Stimulated activated CD4-positive, alpha-beta T cell treated with anti-CD3 and anti-CD28 coated beads, Interleukin-1b, Interleukin-23, amount 100 ng/mL, for 1 hour (primary cell): ENCODE measurements at places on chromosomes 6 and 20.

DNA sequence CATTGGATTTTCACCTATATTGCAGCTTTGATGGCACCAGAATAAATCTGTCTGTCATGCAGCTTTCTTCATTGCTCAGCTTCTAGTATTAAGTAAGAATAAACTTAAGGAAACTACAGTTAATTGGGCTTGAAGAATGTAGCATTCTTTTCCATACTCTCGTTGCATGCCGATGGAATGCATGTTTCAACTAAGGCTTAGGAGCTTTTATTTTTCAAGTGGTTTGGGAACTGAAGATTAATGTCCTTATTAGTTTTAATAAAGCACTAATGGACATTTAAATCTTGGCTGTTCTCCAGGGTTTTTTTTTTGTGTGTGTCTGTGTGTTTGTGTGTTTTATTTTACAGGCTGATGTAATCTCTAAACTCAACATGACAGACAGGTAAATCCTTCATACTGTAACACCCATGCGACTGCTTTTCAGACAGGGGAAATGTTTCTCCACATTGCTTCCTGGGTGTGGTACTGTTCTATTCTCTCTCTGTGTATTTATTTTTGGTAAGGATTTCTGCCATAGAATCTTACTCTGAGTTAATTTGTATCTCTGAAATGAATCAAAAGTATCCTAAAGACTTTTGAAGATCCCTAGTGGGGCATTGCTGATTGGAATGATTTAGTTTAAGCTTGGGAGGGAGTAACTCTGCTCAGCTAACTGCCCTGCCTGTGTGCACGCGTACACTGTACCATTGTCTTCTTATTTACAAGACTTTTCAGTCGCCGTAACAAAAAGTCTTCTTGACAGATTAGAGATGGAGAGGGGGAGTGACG lies 38.0 kb downstream of the SLC9A8 start:
- DNase-seq = no peak

- DNase-seq = no peak
Observed at GRCh38 chr6:132214716-132215115, 186.6 kb downstream of the MOXD1 start.

DNA sequence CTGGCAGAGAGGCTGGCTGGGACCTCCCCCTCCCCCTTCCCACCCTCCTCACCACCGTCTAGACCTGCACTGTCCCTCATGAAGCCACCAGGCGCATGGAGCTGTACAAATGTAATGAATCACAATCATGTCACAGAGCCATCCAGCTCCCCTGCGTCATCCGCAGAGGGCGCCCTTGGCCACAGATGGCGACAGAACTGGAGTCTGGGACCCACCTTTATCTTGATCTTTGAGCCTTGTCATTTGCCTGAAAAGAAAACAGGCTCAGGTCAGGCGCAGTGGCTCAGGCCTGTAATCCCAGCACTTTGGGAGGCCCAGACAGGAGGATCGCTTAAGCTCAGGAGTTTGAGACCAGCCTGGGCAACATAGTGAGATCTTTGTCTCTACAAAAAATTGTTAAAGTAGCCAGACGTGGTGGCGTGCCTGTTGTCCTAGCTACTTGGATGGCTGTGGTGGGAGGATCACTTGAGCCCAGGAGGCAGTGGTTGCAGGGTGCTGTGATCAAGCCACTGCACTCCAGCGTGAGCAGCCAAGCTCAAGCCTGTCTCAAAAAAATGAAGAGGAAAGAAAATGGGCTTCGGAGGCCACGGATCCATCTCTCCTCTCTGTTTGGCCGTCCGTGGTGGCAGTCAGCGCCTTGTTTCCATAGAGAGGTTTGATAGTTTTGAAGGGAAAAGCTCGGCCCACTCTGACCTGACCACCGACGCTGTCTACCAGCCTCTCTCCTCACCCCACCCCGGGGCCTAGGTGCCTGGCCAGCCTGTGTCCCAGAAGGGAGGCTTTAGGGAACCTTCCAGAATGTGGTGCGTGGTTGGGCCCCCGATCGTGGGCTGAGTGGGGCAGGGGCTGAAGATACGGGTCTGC lies 6.2 kb downstream of the COL9A3 start:
- no peak for DNase-seq

- no peak for DNase-seq
Observed at GRCh38 chr6:409370-409972, 17.9 kb downstream of the IRF4 start.

DNA sequence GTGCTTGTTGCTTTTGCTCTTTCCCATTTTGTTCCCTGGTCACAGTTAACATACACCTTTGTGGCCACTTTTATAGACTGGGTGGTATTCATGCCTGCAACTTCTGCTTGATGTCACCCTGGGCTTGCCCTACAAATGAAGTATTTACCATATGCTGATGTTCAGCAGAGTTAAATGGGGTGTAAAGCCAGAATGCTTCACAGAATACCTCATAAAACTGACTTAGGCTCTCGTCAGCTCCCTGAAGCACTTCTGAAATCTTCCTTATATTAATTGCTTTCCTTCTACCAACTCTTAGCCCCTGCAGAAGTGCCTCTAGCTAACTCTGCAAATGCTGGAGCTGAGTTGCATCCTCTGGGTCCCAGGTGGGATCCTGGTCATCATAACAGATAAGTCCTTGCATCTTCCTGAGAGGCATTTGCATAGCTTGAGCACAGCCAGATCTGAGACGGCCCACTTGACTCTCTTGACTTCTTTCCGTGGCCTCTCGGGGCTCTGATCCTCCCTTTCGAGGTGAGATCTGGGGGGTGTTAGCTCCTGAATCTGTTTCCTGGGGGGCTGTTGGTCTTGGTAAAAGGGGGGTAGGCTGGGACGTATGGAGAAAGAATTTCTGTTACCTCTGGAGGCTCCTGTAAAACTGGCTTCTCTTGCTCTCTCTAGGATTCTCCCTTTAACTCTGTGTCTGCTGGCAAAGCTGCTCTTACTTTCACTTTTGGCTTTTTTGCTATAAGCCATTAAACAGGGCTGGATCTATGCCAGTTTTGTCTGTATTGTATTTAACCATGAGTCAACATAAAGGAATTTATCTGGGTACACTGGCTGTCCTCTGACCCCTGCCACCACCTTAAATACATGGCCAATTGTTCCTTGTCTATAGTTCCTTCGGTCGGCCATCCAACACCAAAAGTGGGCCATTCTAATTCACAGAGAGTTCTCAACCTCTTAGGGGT lies 223.0 kb upstream of the SYNCRIP start:
- DNase-seq = no peak

DNA sequence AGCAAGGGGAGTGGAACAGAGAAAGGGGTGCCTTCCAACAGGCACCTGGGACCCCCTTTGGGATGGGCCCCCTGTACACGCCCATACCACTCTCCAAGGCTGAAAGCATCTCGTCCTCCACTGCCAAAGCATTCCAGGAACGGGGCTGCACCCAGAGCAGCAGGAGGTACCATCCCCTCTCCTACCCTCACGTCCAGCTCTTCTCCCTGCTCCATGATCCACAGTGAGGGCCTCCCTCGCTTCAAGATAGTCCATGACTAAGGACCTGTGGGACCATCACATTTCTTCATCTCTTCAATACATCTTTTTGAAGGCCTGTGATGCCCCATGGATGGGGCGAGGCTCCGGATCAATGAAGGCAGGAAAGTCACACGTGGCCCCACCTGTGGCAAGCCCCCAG lies 209.9 kb downstream of the ANKRD60 start:
- DNase-seq = no peak

DNA sequence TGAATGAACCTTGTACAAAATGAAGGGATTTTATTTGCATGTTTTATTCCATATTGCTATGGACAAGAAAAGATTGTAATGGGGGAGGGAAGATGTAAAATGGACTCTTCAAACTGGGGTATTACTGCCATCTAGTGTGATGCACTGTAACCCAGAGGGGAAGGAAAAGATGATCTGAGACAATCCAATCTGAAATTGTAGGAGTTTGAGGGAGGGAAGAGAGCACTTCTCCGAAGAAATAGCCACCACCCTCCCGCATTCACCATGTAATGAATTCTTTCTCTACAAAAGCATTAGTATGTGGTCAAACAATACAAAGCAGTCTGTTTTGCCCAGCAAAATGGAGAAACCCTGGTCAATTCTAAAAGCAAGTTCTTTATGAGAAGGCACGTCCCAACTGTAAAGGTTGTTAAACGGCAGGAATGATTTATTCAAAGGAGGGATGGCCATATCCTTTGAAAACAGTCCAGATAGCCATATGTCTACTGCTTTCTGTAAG lies 679.5 kb upstream of the NRSN1 start:
- DNase-seq = no peak

GRCh38 chr6:105831311-105832097 lies 254.6 kb upstream of the PRDM1 start:
- no peak for DNase-seq

- no peak for DNase-seq
Observed at GRCh38 chr6:148193063-148193680, 149.5 kb upstream of the SASH1 start.

GRCh38 chr6:135013211-135013610 lies 41.4 kb downstream of the HBS1L start:
- DNase-seq = no peak

DNA sequence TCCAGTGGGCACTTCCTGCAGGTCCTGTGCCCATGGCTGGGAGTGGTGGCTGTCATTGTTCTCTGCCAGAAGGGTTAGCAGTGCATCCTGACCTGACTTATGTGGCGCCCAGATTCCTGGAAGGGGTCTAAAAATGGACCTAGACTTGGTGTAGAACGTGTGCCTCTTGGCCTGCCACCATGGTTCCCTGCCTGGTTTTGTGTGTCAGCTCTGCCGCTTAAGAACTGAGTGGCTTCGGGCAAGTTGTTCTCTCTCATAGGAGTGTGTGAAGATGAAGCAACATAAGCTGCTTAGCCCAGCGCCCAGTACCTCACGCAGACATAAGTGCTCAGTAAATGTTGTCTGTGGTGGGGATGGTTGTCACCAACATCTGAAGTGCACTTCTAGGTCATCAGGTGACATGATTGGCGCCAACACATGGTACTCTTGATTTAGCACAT lies 52.1 kb downstream of the PTPN1 start:
- no peak for DNase-seq

- no peak for DNase-seq
Observed at GRCh38 chr20:33372993-33373441, 28.3 kb downstream of the CDK5RAP1 start.

GRCh38 chr6:86949771-86950170 lies 12.4 kb downstream of the HTR1E start:
- no peak for DNase-seq

GRCh38 chr6:33824461-33825154 lies 20.8 kb upstream of the MLN start:
- DNase-seq = no peak

DNA sequence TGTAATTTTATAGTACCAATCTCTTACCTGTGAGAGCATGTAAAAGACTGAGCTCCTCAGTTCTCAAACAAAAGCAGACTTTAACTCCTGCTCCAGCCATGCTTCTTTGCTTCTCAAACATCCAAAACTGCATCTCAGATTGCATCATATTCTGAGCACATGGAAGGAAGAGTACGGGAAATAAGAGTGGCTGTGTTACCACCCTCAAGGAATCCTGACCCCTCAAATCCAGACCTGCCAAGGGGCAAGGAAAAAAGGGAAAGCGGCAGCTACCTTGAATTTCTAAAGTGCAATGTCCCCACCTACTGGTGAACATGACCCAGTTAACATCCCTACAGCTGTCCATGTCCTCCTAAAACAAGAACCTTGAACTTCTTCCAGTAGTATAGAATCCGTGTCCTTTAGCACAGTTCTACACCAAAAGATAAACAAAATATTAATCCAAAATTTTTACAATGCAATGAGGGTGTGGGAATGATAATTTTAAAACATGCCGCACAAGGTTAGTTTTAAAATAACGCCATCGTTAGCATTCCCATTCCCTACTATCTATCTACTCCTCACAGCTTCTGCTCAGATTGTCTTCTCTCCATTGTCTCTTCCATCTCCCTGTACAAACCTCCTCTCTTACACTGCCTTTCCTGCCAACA lies 34.1 kb upstream of the HLA-DQB1 start:
- no peak for DNase-seq

DNA sequence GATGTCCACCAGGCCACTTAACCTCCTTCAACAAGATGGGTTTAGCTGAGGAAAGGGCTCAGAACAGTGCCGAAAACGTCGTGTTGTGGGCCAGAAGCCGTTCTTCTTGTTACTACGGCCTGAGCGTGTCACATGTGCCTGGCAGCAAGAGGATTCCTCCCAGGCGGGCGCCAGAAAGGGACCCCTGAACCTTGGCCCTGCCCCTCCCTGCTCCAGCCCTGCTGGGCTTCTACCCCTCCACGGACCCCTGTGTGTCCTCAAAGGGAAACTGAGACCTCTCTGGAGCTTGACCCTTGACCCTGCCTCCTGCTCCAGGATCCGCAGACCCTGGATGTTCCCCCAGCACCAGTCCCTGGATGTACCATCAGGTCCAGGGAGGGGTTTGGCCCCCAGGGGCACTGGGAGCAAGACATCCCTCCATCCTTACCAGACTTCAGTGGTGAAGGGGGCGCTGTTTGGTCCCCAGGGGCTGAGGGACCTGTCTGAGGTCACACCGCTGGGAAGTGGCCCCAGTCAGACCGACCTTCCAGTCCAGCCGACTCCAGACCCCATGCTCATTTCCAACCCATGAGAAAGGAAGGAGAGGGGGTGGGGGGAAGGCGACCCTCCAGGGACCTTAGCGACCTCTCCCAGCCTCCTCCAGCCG lies 10.1 kb downstream of the HRH3 start:
- no peak for DNase-seq

GRCh38 chr6:4953440-4953839 lies 50.4 kb downstream of the RPP40 start:
- DNase-seq = no peak

DNA sequence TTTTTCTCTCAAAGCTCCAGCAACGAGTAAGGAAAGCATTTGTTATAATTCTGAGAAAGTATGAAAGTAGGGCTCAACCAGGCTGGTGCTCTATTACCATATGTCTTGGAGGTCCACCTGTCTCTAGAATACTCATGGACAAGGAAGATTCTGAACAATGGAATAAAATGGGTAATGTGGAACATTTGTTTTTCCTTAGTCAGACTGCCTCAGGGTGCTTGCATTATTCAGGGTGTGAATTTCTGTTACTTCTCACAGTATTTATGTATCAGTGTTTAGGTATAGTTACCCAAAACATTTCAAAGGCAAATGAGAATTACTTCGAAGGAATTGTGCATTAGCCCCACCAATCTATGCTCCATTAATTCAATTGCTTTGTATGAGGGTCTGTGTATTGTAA lies 586.2 kb upstream of the CITED2 start:
- DNase-seq = no peak

DNA sequence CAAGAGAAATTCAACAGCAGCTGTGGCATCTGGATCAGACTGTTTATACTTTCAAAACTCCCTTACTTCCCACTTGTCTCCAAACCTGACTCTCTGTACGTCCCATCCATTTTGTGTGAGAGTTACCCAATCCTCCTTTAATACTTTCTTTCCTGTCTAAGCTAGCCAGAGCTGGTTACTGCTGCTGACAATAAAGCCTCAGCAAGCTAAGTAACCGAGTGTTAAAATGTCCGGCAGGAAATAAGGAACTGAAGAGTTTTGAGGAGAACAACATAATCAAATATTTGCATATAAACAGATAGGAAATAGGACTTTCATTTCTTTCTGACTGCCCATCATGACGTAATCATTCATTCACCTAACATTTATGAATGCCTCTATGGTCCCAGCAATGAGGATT lies 11.6 kb downstream of the TMEM30A start:
- no peak for DNase-seq

- no peak for DNase-seq
Observed at GRCh38 chr6:84808491-84809061, 44.2 kb upstream of the TBX18 start.

- DNase-seq = no peak
Observed at GRCh38 chr6:69761853-69762252, 35.0 kb downstream of the LMBRD1 start.
